ENCODE measurements at places on chromosomes 7 and 10.

DNA sequence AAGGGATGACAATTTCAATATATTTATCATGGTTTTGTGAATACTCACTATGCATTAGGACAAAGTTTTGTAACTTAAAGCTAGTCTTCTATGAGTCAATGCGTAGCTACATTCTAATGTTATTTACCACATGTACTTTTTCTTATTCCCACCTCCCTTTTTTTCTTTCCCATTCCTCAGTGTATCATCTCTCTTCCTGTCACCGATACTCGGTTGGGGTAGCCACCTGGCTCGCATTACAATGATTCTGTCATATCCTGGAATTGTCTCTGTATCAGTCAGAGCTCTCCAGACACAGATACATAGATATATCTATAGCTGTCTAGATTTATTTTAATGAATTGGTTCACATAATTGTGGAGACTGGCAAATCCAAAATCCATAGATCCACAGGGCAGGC lies 9.8 kb upstream of the RALA start:
- no peak for DNase-seq

DNA sequence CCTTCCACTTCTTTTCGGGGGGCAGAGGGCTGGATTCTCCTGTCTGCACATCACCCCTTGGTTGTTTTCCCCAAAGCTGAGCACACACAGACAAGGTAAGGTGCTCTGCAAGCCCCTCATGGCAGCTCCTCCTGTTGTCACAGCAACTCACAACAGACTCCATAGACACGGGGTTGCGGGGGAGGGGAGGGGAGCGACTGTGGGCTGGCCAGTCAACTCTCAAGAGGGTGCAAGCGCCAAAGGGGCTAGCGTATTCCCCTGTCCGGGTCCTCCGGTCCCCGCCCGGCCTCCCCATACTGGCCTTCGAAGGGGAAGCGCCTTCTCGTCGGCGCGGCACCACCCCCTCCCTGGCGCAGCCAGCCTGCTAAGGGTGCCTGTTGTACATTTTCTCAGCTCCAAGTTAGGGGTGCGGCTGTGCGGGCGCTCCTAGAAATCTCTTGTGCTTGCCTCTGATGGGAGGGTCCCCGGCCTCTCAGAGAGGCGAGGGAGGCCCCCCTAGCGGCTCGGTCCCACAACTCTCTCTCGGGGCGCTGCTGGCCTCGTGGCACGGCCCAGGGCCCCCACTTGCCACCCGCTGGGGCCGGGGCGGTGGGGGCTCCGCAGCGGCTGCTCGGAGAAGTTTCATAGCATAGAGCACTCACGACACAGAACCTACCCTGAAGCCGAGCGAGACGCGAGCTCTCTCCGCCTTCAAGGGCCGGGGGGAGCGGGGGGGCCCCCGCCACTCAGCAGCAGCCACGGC lies 498 bp downstream of the RHOBTB1 start:
- DNase-seq, result no peak

DNA sequence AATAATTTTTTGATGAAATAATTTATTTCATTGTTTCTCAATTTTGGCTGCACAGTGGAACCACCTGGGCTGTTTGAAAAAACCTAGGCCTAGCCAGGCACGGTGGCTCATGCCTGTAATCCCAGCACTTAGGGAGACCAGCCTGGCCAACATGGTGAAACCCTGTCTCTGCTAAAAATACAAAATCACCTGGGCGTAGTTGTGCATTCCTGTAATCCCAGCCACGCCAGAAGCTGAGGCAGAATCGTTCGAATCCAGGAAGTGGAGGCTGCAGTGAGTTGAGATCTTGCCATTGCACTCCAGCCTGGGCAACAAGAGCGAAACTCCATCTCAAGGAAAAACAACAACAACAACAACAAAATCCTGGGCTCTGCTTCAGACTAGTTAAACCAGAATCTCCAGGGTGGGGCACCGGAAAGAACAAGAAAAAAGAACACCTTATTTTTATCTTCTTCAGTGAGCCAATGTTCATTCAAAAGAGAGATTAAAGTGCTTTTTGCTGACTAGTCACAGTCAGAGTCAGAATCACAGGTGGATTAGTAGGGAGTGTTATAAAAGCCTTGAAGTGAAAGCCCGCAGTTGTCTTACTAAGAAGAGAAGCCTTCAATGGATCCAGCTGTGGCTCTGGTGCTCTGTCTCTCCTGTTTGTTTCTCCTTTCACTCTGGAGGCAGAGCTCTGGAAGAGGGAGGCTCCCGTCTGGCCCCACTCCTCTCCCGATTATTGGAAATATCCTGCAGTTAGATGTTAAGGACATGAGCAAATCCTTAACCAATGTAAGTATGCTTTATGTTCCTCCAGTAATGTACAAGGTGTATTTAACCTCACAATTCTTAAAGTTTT lies at the start of gene CYP2C18:
Gene CYP2C18 (plus strand): TSS at position 516 of the 841 bp plus-strand sequence. CDS start 91 bp downstream, at position 607.
- DNase-seq, result no peak

DNA sequence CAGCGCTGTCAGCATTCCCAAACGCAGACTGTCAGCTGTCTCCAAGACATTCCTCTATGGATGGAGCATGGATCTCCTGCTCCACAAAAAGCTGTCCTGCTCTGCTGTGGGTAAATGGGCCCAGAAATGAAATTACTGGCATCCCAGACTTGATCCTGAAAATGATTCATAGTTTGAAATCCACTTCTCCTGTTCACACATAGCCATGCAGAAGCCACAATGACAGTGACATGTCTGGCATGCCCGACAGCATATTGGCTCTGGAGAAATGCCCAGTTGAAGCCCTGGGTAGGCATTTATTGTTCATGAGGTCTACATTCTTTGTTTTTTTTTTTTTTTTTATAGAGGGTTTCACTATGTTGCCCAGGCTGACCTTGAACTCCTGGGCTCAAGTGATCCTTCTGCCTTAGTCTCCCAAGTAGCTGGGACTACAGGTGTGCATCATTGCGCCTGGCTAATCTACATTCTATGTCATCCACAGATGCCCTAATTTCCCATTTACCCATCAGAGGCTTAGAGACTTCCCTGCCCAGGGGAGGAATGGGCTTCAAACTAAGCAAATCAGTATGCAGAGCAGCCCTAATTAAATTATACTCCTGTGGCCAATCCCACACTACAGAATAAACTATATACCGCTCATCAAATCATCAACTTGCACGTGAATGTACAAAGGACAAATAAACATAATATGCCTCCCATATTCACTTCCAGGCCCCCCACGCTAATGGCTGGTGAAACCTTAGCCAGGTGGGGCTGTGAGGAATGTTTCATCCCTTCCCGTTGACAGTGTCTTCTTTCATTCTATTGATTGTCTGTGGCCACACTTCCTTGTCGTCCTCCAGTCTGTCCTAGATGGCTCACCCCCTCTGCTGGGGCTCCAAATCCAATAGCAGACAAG lies 61.8 kb upstream of the EEPD1 start:
- no peak for DNase-seq
